ENCODE measurements at places on chromosomes 11 and 22.

DNA sequence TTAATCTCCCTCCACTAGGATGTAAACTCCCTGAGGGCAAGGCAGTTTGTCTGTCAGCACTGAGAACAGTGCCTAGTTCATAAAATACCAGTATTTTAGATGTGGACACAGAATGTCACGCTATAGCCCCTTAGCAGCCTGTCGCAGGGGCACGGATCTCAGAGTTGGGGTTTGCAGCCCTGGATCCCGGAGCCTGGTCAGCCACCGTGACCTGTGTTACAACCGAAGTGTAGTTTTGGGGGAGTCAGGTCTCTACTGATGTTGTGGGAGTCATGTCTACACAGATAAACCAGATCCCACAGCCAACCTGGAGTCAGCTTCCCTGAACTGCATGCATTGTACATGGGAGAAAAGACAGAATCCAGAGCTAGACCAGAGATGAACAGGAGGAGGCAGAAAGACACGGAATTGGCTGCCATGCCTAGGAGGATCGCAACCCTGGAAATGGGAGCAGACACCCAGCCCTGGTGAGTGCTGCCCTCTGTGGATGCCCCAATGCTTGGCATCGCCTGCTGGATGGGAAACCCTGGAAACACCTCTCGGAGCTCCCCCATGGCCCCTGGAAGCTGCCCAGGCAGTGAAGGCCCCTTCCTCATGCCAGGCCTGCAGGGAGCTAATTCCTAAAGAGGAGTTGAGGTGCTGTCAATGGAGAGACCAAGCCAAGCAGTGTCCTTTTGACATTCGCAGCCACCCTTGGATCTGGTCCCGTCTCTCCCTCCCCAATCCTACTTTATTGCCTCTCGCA, 851.3 kb downstream of the TBC1D22A start:
- DNase-seq: no peak

DNA sequence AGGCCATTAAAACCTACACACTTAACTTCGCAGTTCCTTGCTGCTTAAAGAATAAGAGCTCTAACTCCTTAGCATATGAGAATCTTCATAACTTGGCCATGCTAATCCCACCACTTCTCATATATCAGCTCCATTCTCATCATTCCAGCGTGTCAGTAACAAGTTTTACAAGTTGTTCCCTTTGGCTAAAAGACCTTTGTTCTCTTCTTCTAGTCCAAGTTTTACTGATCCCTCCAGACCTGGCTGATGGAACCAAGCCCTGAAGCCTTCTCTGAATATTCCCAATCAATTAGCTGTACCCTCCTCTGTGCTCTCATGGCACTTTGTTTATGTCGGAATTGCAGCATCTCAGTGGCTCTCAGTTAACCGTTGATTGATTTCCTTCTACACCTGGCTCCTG, 35.8 kb downstream of the GAB2 start:
- DNase-seq: no peak

DNA sequence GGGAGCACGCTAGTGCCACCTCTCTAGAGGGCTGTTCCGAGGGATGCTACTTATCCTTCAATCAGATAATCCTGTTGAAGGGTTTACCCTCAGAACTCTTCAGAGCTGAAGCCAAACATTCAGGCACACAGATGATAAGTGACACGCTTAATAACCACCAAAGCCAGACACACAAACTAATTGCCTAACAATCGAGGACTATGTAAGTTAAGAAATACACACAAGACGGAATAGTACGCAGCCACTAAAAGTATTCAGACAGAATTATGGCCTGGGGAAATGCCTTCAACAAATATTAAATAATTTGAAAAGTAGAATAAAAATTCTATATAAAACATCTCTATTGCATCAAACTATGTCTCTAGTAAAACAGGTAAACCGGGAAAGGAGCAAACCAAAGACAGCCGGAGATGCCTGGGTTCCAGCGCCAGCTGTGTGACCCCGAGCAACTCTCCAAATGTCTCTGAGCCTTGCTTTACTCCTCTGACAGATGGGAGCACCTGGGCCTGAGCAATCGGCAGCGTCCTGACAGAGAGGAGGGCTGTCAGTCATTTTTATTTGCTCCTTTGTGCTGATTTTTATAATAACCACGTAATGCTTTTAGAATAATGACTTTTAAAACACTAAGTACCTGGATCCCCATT, 11.3 kb downstream of the LRFN4 start:
- DNase-seq: no peak

DNA sequence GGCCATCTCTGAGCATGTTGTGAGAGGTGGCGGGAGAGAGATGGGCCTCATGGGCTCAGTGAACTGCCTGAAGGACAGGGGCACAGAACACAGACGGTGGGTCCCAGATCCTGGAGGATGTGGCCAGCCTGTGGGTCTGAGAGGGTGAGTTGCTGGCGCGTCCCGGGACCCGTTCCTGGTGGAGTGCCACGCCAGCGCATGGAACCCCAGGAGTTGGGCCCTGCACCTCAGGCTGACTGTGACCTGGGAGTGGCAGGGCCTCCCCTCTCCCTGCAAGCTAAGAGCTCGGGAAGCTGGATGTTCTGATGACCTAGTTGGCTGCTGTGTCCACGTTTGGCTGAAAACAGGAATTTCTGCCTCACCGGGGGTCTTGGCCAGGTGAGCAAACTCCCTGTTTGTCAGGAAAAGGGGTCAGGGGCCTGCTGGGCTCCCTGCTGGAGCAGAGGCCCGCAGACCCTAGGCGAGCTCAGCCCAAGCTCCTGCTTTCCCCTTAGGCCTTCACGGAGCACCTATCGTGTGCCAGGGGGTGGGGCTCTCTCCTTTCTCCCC, 15.0 kb downstream of the LRRC32 start:
- DNase-seq: no peak
